ENCODE measurements at places on chromosomes 1 and 21.

DNA sequence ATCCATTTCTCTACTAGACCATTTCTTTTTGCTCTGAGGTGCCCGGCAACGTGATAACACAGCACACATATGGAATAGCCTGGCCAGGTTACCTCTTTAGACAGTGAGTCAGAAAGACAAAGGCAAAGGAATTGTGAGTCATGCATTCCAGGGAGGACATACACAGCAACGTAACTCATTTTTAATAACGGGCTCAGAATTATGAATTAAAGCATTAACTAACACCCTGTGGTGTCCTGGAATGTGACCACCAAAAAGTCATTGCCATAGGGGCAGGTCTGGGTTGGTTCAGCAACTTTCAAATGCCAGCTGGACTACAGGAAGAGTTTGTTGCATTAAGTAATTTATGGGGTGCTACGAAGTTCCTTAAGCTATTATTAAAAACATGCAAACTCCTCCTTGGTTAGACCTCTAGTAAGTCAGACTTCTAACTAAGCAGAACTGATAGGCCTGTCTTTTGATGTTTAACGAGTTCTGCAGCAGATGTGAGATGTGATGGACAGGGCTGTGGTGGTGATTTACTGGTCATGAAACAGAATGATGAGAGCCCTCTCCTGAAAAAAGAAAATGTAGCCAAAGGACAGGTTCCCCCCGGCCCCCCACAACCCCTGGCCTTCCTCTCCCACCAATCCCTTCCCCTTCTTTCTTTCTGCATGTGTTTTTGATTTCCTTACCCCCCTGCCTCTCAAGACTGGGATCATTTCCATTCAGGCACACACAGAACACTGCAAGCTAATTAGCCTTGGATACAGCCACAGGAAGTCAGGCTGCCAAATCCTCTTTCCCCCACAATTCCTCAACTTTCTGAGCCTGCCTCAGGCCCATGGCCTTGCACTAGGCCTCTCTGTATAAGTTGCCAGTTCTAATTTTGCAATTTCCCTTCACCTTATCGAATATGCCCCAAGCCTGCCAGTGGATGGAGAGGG is 88.9 kb upstream of the HAO2 start:
- no peak for DNase-seq

GRCh38 chr1:205610901-205611466 is 20.8 kb downstream of the ELK4 start:
- no peak for DNase-seq

- no peak for DNase-seq
Measured at GRCh38 chr1:187691439-187691838, 862.7 kb downstream of the PLA2G4A start.

GRCh38 chr21:32442566-32443318 is 30.2 kb downstream of the EVA1C start:
- DNase-seq, result no peak

DNA sequence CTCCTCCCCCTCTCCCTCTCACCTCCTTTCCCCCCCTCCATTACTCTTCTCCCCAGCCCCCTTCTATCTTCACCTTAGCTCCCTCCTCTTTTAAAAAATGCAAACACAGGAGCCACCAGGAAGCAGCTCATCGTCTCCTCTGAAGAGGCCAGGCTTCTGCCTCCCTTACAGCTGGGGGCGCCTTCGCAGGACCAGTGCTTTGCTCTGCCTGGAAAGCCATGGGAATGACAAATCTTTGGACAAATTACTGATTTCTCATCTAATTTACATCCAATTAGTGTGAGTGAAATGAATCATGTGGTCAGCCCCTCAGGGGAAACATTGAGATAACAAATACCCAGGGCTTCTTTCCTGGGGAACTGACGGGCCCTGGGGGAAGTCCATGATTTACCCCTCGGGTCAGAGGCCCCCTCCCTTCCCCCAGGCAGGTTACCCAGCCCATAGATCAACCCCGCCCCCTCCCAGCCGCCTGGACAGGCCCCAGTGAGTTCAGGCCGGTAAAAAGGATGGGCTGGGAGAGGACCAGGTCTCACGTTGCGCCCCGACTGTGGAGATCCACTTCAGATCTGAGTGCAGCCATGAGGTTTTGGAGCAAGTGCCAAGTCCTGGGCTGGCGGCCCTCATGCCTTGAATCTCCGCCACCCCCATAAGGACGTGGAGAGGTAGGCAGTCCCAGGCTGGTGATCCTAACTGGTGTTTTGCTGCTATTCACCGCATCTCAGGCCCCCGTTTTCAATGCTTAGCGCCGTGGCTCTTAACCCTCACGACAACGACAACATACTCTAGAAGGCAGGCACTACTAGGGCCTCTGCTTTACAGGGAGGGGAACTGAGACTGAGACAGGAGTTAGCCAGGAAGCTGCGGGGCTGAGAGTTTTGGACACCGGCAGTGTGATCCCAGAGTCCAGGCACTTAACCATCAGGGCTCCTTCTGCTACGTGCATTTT is 300.8 kb downstream of the RRAGC start:
- no peak for DNase-seq

- DNase-seq, result no peak
Measured at GRCh38 chr21:34599534-34600101, 15.3 kb downstream of the RCAN1 start.

DNA sequence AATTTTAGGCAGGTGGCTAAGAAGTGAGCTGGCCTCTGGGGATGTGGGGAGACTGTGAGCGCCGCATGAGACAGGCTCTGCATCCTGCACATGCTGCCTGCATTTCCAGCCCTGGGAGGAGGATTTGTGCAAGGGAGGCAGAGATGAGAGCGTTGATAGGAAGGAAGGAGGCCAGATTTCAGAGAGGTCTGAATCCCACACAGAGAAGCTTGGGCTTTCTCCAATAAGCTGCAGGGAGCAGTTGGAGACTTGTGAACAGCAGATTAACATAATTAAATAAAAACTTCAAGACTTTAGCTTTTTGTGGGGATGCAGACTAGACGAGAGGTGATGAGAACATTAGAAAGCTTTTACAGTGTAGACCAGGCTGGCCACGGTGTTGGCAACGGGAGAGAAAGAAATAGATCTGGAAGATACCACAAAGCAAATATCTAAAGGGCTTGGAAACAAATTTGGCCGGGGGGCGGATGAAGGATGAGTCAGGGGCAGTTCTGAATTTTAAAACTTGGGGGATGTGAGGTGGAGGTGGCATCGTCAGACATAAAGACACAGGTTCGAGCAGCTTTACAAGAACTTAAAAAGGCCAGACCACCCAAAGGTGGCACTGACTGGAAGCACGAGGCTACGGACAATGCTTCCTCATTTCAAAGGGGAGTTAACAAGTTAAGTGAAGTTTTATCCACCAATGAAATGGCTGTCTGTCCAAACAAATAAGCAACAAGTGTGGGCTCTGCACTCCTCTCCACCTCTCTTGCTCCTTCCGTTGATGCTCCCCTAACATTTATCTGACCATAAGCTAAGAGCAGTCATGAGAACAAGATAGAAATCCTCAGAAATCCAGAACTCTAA is 57.0 kb downstream of the HIVEP3 start:
- peak; percentile 16 for DNase-seq

GRCh38 chr1:45843474-45843905 is 40.1 kb downstream of the MAST2 start:
- no peak for DNase-seq

- no peak for DNase-seq
Measured at GRCh38 chr1:55610203-55610602, 395.0 kb upstream of the USP24 start.

DNA sequence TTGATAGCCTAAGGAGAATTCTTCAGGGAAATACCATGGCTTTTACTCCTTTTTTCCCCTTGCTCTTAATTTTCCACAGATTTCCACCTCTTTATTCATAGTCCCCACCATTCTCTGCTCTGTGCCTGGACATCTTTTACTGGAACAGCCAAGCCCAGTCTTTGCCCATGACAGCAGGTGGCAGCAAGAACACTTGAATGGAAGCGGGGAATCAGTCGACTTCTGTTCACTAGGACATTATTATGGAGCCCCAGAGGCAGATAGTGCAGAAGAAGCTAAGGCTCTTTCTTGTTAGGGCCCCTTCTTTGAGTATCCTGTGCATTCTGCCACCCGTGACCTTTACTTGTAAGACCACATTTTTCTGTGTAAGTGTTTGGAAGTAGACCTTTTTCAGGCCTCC is 6.3 kb downstream of the OR14I1 start:
- DNase-seq, result peak; percentile 37

DNA sequence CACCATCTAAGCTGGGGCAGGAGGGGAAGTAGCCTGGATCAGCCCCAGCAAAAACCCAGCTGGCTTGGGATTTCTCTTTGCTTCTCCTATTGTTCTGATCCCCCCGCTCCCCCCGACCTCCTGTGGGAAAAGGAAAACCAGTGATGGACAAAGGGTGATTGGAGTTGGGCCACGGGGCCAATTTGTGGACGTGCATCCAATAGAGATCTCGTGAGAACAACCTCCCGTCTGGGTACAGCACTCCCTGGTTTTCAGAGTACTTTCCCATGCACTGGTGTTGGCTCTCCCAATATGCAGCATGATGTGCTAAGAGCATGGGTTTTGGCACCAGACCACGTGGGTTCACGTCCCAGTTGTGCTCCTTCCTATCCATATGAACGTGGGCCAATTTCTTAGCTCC is 9.0 kb downstream of the BLACAT1 start:
- no peak for DNase-seq

DNA sequence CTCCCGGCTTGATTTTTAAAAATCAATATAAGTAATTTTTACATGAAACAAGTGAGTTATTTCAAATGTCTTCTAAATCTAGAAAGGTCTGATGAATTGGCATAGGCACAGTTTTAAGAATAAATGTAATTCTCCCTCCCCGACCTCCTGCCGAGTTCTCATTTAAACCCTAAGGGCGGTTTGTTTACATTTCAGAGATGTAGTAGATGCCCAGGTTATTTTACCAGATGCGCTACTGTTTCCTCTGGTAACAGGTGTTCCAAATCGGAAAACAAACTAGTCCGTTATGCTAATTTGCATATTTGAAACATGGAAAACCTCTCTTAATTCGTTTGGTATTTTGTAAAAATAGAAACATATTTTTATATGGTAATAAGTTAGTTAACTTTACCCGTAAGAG is 53.8 kb upstream of the CFAP126 start:
- DNase-seq, result no peak

- DNase-seq, result no peak
Measured at GRCh38 chr1:32742956-32743355, 40.4 kb upstream of the SYNC start.

DNA sequence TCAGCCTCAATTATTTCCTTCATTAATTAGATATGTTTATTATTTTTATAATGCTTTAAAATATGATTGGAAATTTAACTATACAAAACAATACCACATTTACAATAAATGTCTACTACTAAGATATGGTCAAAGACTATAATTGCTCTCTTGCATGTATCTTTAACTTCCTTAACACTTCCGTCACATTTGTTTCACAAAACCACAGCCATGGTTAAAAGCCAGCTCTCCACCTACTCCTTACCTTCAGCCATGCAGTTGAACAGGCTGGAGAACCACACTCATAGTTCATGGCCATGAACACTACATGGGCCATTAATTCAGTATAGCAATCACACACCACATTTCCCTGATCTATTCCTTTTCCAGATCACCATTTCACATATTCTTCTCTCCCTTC is 72.2 kb downstream of the NME7 start:
- no peak for DNase-seq

GRCh38 chr1:117886101-117886795 is 43.2 kb downstream of the GDAP2 start:
- DNase-seq, result no peak

GRCh38 chr21:34613679-34614627 is 960 bp downstream of the RCAN1 start:
- DNase-seq, result no peak

DNA sequence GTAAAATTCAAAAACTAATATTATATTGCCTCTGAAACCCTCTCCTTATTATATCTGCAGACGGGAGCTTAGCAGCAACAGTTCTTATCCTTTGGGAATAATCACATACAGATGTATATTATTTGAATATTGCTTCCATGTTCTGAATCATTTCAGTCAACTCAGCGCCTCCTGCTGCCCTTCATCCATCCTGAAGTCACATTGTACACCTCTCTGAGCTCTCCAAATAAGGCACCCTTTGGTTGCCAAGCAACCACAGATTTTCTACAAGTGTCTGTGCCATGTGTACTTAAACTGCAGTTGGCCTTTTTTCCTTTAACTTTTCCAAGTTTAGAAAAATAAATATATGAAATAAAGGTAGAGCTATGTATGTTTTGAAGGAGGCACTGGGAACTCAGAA is 384.3 kb downstream of the LRRIQ3 start:
- no peak for DNase-seq

DNA sequence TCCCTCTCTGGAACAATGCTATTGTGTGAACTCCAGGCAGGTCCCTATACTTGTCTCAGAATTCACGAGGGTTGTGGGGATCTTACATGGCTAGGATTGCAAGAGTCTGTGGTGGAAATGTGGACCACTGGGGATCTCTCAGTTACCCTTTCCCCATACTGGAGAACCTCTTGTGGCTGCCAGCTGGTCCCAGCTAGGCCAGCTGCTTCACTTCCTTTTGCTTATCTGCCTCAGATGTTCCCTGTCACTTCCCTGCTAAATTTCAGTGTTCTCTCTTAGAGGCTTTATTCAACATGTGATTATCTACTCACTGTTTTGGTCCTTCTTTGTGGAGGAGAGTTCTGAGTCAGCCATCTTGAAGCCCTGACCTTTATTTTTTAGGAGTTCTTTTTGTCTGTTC is 75.9 kb upstream of the SAMD13 start:
- peak; percentile 47 for DNase-seq
